Mononuclear cell (primary cell): ENCODE measurements at places on chromosomes 4 and X. TPM values are rescaled to one million over a fixed set of nuclear protein-coding genes. Genes with fewer than 3 reads are reported as not detected.

Gene FHL1
- total RNA-seq = 18.8 TPM

Gene ADRA2C
- total RNA-seq = not detected

Gene ADGRG4
- total RNA-seq = not detected

Gene ANAPC10
- total RNA-seq = 34.3 TPM

Gene ATP7A
- 19.1 TPM for total RNA-seq

Gene USP17L26
- total RNA-seq = not detected

Gene EVC2
- total RNA-seq = 0.73 TPM

Gene CSAG3
- not detected for total RNA-seq

Gene CA5B
- 62.2 TPM for total RNA-seq

Gene DAPP1
- total RNA-seq = 54.3 TPM

Gene TIGD2
- total RNA-seq = 3.4 TPM

Gene SASH3
- total RNA-seq = 132 TPM

Gene ALAS2
- 2.4 TPM for total RNA-seq

Gene TGIF2LX
- total RNA-seq = not detected

Gene CXCL8
- 7,833 TPM for total RNA-seq

Gene GPC4
- total RNA-seq = under 0.01 TPM
